ENCODE measurements at places on chromosomes 11 and 22. TPM values are rescaled to one million over a fixed set of nuclear protein-coding genes. Genes with fewer than 3 reads are reported as not detected.

Gene GNB1L
- 16.8 TPM for total RNA-seq

Gene MYOD1
- not detected for total RNA-seq

Gene MRPL23
- 150 TPM for total RNA-seq

Gene CTSF
- 33.8 TPM for total RNA-seq

Gene MIAT
- total RNA-seq = 0.35 TPM
